ENCODE measurements at places on chromosomes 1 and 21.

- H3K4me1 ChIP-seq: peaks cover 2% of the 10 kb centered on the region
- H3K4me3 ChIP-seq: no peak overlapping the region
- no peak for DNase-seq
- H3K27me3 ChIP-seq: no peaks in the 10 kb centered on the region
Observed at GRCh38 chr1:98384461-98385141, 276.9 kb upstream of the SNX7 start.

DNA sequence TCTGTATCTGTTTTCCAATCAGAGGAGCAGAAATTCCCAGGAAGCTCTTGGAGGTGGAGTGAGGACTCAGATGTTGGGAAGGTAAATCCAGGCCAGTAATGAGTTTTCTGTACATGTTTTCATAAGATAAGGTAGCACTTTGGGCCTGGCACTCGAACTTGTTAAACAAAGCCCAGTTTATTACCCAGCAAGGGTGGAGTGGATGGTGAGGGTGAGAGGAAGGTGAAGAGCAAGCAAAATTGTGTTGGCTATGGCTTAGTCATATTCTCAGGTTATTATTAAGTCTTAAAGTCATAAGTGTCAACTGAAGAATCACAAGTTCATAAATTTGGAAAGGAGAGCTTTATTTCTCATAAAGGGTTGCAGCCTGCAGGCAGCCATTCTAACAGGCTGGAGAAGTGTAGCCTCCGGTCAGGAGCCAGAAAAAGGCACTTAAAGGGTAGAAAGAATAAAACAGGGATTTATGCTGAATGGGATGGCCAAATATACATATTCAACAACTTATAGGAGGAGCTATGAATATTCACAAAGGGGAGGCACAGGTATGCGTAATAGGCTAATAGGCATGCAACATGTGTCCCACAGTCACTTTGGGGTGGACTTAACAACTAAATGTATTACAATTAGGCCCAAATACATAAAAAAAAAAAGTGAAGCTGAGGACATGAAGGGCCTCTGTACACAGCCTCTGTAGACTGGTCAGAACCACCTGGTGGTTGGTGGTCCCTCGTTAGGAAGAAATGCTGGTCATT, 523.9 kb downstream of the LMO4 start:
- H3K27ac ChIP-seq: no peak overlapping the region
- no peaks in the 10 kb centered on the region for H3K36me3 ChIP-seq
- H3K4me1 ChIP-seq: no peaks in the 10 kb centered on the region

- no peak overlapping the region for H3K4me3 ChIP-seq
- no peaks in the 10 kb centered on the region for H3K36me3 ChIP-seq
- peaks cover 3% of the 10 kb centered on the region for H3K27me3 ChIP-seq
Observed at GRCh38 chr1:14880456-14881316, 272.9 kb upstream of the TMEM51 start.

DNA sequence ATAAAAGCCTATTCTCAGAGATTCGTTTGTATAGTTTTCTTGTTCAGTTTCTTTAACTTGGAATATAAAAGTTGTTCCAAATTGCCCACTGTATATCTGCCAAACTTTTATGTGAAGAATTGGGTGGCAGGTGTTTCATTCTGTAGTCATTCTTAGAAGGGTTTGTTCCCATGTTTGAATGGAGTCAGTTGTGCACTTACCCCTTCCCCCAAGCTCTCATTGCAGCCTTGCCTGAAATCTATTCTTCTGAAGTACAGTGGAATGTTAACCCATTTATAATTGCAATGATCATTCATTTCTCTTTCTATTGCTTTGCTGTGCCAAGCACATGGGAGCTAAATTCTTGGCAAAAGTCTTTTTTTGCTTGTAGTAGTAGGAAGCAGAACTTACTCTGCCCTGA, 375.3 kb upstream of the C1orf87 start:
- no peak for DNase-seq
- no peaks in the 10 kb centered on the region for H3K4me1 ChIP-seq
- no peaks in the 10 kb centered on the region for H3K36me3 ChIP-seq
- no peaks in the 10 kb centered on the region for H3K27me3 ChIP-seq
- no peak overlapping the region for H3K4me3 ChIP-seq
- no peak overlapping the region for H3K27ac ChIP-seq

DNA sequence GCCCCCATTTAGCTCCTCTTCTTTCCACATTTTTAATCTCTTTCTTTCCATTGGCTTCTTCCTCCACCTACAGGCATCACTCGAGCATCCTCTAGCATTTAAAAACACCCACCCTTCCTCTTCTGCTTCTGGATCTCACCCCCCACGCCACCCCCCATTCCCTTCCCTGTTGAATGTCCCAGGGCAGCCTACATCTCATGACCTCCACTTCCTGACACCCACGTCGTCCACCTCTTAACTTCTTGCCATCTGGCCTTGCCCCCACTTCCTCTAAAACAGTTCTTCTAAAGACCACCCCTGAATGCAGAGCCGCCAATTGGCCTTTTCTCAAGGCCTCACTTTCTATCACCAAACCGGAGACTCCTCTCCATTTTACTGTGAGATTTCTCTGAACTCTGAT, 6.1 kb upstream of the ETNK2 start:
- H3K4me3 ChIP-seq: no peak overlapping the region
- H3K27me3 ChIP-seq: no peaks in the 10 kb centered on the region
- no peak overlapping the region for H3K27ac ChIP-seq
- no peaks in the 10 kb centered on the region for H3K36me3 ChIP-seq
- no peaks in the 10 kb centered on the region for H3K4me1 ChIP-seq

DNA sequence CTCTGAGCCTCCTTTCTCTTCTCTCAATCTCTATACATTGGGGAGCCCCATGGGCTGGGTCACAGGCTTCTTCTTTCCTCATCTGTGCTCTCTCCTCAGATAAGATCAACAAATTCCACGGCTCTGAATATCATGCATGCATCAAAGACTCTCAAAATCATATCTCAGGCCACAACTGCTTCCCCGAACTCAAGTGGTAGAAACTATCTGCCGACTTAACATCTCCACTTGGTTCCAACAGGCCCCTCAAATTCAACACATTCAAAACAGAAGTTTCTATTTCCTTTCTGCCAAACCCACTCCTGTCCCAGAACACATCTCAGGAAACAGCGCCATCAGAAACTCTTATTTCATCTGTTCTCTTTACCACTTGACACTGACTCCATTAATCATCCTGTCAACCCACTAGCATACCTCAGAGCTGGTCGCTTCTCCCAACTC, 16.7 kb downstream of the DDX59 start:
- peaks cover 52% of the 10 kb centered on the region for H3K36me3 ChIP-seq
- no peak overlapping the region for H3K27ac ChIP-seq
- no peak overlapping the region for H3K4me3 ChIP-seq
- no peaks in the 10 kb centered on the region for H3K4me1 ChIP-seq
- no peaks in the 10 kb centered on the region for H3K27me3 ChIP-seq

DNA sequence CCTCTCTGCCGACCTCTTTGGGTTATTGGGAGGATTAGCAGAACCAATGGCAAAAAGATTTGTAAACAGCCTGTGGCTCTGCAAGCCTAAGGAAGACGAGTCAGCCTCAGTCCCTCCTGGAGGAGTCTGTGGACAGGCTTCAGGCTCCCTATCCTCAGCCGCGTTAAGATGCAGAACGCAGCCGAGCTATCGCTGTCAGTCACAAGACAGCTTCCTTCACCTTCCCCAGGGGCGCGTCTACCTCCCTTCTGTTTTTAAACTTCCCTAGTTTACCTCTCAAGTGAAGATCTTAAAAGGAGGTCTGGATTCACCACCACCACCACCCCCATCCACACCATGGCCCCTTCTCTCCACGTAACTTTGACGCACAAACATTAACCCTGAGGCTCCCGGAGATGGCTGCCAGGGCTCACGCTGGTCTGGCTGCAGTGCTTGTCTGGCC, 738 bp downstream of the CAMK1G start:
- H3K27ac ChIP-seq: no peak overlapping the region
- H3K27me3 ChIP-seq: peaks cover 12% of the 10 kb centered on the region
- no peak for DNase-seq
- no peaks in the 10 kb centered on the region for H3K4me1 ChIP-seq
- H3K36me3 ChIP-seq: no peaks in the 10 kb centered on the region
- no peak overlapping the region for H3K4me3 ChIP-seq

- peaks cover 4% of the 10 kb centered on the region for H3K27me3 ChIP-seq
- no peak for DNase-seq
- no peak overlapping the region for H3K27ac ChIP-seq
- no peaks in the 10 kb centered on the region for H3K36me3 ChIP-seq
Observed at GRCh38 chr1:143699115-143699514, 272.7 kb downstream of the FAM72C start.

DNA sequence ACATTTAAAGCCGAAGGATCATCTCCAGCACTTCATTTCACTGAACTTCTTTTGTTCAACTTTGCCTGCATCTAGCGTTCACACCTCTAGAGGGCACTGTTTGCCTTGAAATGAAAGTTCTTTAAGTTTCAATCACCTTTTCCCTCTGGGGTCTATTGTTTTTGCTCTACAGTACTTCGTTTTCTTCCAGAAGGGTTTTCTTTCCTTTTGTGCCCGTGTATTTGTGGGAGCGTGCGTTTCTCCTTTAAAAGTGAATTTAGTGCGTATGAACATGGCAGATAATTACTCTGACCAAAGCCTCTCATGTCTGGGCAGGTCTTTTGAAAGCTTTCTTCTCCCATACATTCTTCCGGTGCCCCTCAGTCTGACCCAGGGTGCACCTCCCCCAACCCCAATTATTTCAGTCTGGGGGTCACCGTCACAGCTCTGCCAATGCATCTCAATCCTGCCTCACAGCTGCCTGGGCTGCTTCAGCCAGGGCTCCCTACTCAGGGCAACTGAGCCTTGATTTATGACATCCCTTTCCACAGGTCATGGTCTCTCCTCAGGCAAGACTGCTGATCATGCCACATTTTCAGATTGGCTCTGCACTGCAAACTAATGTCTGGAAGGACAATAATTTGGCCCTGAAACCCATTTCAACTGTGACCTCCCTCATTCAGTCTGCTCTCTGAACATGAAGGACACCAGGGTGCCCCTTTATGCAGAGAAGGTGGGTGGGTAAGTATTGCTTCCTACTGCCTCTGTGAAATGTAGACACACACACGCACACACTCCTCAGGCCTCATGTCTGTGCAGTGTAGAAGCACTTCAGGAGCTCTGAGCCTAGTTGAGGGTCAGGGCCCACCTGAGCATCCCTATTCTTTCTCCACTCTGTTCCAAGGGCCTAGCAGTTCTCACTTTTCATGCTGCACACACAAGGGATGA, 88.6 kb downstream of the NUF2 start:
- H3K36me3 ChIP-seq: no peaks in the 10 kb centered on the region
- peak; percentile 20 for DNase-seq
- no peaks in the 10 kb centered on the region for H3K4me1 ChIP-seq
- no peak overlapping the region for H3K4me3 ChIP-seq
- no peak overlapping the region for H3K27ac ChIP-seq

DNA sequence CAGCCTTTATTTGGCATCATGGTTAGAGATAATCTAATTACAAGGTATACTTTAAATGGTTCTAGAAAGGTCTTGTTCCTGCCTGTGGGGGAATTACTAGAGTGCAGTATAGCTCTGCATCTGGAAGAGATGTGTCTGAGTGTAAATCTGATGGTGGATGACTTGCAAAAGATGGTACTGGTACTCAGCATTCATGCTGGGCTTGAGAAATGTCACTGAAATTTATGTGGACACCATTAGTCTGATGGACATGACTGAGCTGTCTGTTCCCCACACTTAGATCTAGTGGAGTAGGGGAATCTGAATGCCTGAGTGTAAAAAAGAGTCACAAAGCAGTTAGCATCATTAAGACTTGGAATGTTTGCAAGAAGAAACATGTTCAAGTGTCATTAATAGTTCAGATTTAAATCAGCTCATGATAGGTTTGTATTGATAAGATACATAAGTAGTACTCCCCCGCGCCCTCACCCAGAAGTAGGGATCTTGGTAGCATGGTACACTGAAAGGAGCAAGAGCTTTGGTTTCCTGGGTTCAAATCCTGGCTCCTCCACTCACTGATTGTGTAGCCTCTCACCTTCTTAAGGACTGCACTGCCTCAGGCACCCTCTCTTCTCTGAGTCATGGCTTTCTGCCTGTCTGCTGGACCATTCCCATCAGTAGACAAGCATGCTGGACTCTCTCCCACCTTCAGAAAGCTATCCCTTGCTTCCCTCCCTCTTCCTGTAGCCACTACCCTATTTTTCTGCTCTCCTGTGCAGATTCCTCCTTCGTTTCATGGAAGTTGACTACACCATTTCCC, 292.9 kb downstream of the NFIA start:
- H3K4me1 ChIP-seq: no peaks in the 10 kb centered on the region
- DNase-seq: no peak
- no peaks in the 10 kb centered on the region for H3K36me3 ChIP-seq
- no peak overlapping the region for H3K4me3 ChIP-seq
- no peaks in the 10 kb centered on the region for H3K27me3 ChIP-seq

GRCh38 chr1:175922254-175922881, 179.0 kb upstream of the TNR start:
- no peak for DNase-seq
- no peak overlapping the region for H3K27ac ChIP-seq
- H3K36me3 ChIP-seq: no peaks in the 10 kb centered on the region
- H3K27me3 ChIP-seq: no peaks in the 10 kb centered on the region

GRCh38 chr1:111709986-111710385, 29.2 kb downstream of the INKA2 start:
- DNase-seq: no peak
- H3K27ac ChIP-seq: no peak overlapping the region
- no peaks in the 10 kb centered on the region for H3K27me3 ChIP-seq
- H3K4me1 ChIP-seq: no peaks in the 10 kb centered on the region
- H3K36me3 ChIP-seq: peaks cover 42% of the 10 kb centered on the region
- H3K4me3 ChIP-seq: no peak overlapping the region

- H3K27me3 ChIP-seq: no peaks in the 10 kb centered on the region
- H3K4me1 ChIP-seq: peaks cover 13% of the 10 kb centered on the region
- H3K27ac ChIP-seq: no peak overlapping the region
Observed at GRCh38 chr1:160256396-160257046, 5.8 kb downstream of the DCAF8 start.

DNA sequence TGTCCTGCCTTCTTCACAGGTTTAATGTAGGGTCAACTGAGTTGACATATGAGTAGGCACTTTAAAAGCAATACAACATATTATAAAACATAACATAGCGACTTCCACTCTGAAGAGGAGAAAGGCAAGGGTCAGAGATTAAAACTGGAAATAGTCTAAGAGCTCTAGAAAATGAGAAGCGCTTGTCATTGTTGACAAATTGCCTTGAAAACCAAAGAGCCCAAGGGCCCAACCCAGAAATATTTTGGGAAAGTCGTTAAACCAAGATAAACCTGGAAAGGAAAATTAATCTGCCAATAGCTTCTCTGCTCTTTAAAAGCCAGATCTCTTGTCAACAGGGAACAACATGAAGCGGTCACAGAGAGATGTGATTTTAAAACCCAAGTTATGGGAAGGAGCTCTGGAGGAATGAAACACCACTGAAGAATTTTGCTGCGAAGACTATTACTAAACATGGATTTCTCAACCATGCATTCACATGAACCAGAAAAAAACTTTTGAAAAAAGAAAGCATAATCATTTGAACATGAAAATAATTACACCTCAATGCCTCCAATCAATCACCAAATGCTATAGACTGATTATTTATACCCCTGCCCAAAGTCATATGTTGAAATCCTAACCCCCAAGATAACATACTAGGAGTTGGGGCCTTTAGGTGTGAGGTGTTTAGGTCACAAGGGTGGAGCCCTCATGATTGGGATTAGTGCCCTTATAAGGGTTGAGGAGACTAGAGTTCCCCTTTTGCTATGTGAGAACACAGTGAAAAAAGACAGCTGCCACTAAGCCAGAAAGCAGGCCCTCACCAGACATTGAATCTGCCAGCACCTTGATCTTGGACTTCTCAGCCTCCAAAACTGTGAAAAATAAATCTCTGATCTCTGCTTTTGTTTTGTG, 33.0 kb upstream of the MTF1 start:
- H3K27me3 ChIP-seq: no peaks in the 10 kb centered on the region
- no peaks in the 10 kb centered on the region for H3K36me3 ChIP-seq
- H3K4me3 ChIP-seq: no peak overlapping the region
- no peak overlapping the region for H3K27ac ChIP-seq
